ENCODE measurements at places on chromosomes 12 and 14.

DNA sequence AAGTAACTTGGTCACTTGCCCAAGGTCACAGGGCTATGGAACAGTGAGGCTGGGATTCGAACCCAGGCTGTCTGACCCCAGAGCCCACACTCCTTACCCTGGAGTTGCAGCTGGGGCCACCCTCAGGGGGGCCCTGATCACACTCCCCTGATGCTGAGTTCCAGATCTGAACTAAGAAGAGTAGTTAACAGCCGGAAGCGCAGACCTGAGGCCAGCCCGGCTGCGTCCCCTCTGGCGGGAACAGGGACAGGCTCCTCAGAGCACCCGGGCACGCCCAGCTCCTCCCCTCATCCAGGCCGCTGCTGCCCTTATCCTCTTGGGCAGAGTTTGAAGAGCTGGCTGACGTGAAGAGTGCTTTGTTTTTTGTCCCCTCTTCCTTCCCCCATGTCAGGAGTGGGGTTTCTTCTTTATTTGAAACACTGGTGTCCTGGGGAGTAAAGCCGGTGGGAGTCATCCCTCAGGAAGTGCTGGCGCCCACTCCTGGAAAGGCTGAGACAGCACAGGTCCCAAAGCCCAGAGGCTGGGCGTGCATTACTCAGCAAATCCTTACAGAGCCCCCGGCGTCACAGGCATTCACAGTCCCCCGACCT, 8.7 kb downstream of the PHB2 start:
- DNase-seq = peak; percentile 77

GRCh38 chr14:97361181-97361580, 564.0 kb downstream of the VRK1 start:
- DNase-seq = no peak

GRCh38 chr12:79524507-79525148, 166.1 kb downstream of the PAWR start:
- DNase-seq = no peak

DNA sequence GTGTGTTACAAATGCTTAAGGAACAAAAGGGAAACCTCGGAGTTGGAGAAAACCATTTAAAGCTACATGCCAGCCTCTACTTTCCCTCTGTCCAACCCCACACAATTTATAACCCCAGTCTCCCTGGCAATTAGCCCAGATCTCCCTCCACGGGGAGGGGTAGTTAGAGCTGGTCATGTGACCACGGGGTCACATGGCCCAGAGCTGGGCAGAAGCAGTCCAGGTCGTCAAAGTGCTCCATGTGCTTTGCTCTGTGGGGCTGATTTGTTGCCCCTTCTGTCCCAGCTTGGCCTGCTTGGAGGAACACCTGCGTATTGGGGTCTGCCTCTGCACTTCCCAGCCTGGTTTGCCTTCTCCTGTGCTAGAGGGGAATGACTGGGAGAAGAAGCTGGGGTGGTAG, 219.1 kb downstream of the RBM19 start:
- DNase-seq = peak; percentile 11

GRCh38 chr12:9699269-9699897, 29.9 kb downstream of the CLEC2D start:
- no peak for DNase-seq

DNA sequence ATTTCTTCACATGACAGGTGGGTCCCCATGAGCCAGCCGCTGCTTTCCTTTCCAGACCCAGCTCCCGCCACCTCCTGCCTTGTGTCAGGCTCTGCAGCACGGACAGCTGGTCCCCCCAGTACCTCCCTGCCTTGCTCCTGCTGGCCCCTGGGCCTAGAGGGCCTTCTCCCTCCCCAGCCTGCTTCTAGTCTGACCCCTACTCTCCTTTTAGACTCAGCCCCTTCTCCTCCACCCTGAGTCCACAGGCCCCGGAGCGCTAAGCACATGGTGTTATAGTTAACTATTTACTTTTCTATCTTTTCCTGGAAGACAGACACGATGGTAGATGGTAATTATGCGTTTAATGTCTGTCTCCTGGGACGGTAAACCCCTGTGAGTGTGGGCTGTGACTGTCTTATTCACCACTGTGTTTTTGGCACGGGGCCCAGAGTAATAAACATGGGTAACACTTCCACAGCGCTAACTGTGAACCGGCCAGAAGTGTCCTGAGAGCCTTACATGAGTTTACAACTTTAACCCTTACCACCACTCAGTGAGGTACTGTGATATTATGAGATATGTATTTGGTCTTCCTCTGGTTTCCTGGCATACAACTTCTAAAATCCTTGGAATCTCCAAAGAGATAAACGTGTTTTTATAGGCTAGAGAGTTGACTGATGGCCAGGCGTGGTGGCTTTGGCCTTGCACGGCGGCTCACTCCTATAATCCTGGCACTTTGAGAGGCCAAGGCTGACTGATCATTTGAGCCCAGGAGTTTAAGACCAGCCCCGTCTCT, 41.2 kb downstream of the DGLUCY start:
- peak; percentile 78 for DNase-seq

GRCh38 chr12:131101703-131102492, 148.2 kb downstream of the ADGRD1 start:
- no peak for DNase-seq

- DNase-seq = no peak
Observed at GRCh38 chr12:125081427-125081826, 16.2 kb downstream of the AACS start.

DNA sequence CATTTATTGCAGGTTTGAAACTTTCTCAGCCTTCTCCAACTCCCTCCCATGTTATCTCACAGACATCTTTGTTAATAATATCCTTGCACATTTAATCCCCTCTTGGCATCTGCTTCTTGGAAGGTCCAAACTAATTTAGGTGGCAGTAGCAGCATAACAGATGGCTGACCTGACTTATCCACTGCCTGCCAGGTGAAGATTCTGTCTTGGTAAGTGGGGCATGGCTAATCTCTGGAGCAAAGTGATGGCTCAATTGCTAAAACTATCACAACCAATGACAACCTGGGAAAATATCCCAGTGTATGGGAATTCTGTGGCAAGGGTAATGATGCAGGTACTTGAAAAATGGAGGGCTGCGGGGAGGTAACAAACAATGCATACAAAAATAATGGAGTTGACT, 58.2 kb upstream of the ALG10B start:
- no peak for DNase-seq

Measured in EH (cell line).